ENCODE measurements at places on chromosomes 16 and 17.

DNA sequence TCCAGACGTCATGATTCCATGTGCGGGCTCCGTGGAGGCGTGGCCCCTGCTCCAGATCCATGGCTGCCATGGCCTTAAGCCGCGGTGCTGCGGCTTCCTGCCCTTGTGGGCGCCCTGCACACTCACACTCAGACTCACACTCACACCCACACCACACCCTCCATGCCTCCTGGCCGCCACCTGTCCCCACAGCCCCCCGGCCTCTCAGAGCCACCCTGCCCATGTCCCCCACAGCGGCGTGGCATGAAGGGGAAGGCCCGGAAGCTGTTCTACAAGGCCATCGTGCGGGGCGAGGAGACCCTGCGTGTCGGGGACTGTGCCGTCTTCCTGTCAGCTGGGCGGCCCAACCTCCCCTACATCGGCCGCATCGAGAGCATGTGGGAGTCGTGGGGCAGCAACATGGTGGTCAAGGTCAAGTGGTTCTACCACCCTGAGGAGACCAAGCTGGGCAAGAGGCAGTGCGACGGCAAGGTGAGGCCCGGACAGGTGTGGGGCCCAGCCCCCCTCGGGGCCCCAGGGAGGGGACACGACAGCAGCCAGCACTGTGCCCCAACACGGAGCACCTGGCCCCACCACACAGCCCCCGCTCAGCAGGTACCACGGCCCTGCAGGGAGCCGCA is 50.0 kb downstream of the ACTG1 start:
- no peak for DNase-seq

DNA sequence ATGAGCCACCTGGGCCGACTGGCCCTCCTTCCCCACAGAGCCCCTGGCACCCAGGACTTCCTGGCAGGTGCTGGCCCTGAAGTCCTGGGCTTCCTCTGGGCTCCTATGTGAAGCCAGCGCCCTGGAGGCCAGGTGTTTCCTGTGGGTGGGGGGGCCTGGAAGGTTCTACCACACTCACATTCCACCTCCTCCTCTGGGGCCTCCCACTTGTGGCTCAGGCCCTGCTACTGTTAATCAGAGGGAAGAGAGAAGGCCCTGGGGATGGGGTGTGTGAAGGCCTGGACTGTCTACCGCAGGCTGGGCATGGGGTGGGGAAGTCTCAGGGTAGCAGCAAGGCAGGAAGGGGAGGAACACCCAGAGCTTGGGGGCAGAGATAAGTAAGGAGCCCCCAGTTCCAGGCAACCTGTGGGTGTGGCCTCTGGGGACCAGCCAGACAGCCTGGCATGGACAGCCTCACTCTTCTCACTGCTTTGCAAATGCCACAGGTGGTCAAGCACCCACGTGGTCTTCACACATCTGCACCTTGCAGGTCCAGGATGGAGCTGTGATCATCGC is 111.9 kb upstream of the TNRC6C start:
- peak; percentile 29 for DNase-seq

DNA sequence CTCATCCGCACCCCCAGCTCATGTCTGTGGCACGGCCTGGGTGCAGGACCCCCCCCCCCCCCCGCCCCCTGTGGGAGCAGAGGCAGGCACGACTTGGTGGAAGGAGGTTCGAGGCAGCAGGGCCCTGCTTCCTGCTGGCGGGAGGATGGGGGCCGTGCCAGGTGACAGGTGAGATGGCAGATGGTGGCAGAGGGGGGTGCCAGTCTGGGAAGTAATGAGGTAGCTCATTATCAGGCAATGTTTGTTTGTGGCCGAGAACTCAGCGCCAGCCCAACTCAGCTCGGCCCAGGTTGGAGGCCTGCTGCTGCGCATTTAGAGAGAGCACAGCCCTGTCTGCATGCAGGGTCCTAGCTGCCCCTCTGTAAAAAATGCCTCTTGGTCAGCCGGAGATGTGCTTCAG is 40.1 kb upstream of the JPH3 start:
- no peak for DNase-seq

DNA sequence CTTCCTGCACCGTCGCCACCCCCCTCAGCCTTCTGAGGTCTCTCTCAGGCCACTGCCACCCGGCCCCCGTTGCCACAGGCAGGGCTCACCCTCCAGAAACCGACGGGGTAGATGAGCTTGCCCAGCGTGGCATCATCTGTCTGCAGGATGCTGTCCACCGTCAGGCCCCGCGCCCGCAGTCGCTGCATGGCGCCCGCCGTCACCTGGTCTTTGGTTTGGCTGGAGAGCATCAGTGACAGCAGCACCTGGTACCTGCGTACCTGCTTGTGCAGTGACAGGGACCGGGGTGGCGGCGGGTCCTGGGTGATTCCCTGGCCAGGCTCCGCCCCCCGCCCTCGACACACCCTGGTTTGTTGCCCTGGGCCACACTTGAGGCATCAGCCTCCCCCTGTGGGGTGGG is 3.1 kb downstream of the NTHL1 start:
- DNase-seq: no peak

GRCh38 chr16:68790130-68790761 is 53.1 kb upstream of the TANGO6 start:
- no peak for DNase-seq

DNA sequence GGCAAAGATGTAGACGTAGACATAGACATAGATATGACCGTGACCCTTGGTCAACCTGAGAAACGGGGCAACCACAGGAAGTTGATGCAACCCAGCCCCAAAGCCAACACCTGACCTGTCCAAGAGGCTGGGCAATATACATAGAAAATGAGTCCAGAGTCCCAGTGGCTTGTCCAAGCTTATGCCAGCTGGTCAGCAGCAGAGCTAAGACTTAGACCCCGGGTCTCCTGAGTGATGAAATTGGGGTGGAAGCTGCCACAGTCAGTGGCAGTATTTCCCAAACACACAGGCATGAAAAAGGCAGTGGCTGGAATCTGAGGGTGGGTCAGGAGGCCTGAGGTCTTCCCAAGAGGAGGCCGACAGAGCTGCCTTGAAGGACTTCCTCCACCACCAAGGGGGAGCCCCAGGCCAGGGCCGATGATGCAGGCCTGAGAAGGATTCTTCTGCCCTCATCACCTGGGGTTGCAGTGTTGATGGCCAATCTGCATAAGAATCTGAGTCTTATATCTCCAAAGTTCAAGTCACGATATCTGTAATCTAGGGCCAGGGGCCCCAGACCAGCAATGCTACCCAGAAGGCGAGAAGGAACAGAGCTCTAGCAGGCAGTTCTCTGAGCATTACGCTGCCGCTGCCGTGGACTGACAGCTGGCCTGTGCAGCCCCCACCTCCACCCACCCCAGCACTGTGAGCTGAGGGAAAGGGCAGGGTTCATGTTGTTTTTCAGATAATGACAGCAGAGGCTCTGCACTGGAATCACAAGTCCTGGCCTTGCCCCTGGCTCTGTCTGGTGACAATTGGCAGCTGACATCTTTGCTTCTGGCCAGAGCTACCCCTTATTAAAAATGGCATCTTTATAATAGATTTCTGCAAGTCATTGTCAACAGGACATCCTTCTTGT is 72.7 kb downstream of the GNAO1 start:
- no peak for DNase-seq

DNA sequence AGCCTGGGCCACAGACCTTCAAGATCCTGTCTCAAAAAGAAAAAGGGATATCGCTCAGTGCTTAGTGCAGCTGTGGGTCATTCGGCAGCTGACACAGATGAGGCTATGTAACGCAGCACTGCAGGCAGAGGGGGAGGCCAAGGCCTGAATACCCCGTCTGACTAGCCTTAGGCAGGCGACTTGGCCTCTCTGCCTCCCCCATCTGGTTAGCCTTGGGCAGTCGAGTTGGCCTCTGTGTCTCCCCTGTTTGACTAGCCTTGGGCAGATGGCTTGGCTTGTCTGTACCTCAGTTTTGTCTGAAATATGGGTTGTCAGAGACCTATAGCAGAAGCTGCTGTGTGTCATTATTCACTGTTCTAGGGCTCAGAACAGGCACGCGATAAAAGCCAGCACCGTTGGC is 10.0 kb downstream of the SPATA33 start:
- DNase-seq: no peak

DNA sequence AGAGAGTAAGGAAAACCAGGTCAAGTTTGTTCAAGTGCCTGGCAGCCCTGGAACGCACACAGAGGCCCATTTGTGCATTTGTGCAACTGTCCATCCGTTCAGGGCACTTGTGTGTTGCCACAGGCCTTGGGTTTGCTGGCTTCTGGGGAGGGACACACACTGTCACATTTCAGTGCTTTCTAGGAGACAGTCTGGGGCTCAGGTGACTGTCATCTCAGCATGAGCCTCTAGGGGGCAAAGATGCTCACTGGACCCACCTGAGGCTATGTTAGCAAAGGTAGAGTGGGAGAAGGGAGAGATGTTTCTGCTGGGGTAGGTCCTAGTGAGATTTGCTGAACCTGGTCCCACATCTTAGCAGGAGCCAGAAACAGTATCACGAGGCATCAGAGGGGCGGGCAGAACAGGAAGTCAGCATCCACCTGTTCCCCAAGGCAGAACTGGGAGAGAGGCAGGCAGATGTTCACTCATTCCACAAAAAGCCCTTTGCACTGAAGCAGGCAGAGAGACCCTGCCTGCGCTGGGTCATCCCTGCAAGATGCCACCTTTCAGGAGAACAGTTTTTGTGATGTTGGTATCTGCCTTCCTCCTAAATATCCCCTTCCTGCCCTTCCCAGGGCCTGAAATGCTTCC is 48.5 kb downstream of the RAI1 start:
- DNase-seq: peak; percentile 78

DNA sequence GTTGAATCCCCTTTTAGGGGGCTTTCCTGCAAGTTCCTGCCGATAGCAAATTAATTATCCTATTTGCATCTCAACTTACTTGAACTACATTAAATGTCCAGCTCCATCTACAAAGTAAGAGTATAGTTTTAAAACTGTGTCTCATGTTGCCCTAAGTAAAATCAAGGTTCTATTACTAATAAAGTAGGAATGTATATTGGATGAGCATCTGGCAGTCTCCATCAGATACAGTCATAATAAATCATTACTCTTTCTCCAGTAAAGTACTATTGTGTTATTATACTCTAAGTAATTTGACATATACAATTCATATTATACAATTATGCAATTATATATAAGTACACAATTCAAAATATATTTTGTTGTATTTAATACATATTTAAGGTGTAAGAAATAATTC is 249.3 kb downstream of the CEP112 start:
- DNase-seq: no peak

GRCh38 chr17:6994666-6995256 is 1.1 kb upstream of the ALOX12 start:
- no peak for DNase-seq

DNA sequence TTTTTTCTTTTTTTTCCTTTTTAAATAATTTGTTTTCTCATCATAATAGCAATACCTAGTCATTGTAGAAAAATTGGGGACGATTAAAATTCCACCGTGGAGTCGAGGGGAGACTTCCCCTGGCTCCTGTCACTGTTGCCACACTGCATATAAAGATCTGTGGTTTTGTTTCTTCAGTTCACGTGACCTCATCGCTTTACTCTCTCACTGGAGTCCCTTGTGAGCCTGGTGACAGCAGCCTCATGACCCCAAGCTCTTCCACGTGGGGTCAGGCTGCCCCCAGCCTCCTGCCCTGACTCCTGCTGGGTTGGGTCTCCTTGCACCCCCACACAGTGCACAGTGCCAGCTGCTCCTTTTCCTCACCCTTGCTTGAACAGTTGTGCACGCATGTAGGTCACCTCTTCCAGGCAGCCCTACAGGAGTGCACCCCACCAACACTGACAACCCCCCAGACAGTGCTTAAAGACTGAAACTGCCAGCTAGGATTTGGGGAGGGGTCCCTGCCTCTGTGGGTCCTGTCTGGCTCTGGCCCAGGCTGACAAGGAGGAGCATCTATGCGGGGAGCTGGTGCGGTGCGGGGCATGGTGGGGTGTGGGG is 7.3 kb upstream of the METRNL start:
- DNase-seq: peak; percentile 44

GRCh38 chr17:75779987-75780889 is 4.4 kb upstream of the UNK start:
- DNase-seq: no peak

DNA sequence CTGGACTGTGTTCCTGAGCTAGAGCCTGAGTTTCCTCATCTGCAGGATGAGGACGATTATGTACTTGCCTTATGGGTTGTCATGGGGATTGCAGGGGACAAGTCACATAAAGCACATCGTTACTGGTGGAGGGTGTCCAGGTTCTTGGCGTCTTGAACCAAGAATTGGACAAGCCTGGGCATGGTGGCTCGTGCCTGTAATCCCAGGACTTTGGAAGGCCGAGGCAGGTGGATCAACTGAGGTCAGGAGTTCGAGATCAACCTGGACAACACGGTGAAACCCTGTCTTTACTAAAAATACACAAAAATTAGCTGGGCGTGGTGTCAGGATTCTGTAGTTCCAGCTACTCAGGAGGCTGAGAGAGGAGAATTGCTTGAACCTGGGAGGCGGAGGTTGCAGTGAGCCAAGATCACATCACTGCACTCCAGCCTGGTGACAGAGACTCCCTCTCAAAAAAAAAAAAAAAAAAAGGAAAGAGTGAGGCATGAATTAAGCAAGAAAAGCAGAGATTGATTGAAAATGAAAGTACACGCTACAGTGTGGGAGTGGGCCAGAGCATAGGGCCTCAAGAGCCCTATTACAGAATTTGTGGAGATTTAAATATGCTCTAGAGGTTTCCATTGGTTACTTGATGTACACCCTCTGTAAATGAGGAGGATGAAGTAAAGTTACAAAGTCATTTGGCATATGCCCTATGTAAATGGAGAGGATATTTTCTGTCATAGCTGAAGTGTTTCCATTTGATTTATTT is 30.7 kb downstream of the ADGRG5 start:
- no peak for DNase-seq

DNA sequence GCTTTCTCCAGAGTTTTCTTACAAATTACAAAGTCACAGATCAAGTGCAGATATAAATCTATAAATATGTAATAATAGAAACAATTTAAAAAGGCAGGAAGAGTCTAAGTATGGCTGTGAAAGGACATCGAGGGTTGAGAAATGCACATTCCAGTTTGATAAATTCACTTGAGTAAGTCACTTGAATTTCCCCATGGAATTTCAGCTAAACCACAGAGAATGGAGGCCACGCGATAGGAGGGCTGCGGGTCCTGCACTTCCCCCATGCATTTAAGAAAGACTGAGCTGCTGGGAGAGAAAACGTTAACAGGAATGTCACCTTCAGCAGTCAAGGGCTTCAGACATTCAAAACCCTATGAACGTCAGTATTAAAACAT is 6.1 kb upstream of the MXRA7 start:
- DNase-seq: no peak

GRCh38 chr16:3764409-3764808 is 47.1 kb upstream of the TRAP1 start:
- no peak for DNase-seq

DNA sequence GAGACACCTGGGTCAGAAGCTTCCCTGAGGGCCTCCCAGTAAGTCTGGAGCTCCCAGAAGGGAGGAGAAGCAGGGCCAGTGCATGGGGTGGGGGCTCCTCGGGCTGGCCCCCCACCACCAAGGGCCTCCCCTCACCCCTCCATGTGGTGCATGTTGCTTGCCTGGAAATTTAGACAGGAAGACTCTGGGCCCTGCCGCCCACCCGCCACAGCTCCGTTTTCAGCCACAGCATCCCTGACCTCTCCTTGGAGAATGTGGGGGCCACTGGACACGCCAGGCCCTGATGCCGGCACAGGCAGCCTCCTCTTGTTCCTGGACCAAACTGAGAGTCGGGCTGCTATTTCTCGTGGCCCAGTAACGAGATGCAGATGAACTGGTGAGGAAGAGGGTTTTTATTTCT is 2.7 kb upstream of the METTL26 start:
- DNase-seq: no peak
